COLO829 (cell line): ENCODE measurements at places on chromosomes 12 and 14.
A peak's percentile ranks its signal among the peaks of the same experiment; 100 is the strongest.

DNA sequence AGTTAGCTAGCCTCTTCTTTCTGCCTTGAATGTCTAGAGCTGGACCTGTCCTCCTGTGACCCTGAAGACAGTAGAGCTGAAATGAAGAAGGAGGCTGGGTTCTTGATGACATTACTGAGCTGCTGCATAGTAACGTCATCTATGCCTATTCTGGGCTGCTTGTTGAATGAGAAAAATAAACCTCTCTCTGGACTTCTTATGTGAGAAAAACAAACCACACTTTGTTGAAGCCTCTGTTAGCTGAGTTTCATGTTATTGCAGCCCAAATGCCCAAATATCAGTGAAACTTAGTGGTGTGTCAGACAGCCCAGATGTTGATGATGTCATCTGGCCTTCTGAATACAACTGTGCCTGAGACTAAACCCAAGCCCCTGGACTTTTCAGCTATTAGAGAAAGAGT, 67.0 kb upstream of the MAX start:
- DNase-seq: no peak

- no peak for DNase-seq
These were observed 11.1 kb downstream of the KRT75 start for GRCh38 chr12:52423035-52423434.

DNA sequence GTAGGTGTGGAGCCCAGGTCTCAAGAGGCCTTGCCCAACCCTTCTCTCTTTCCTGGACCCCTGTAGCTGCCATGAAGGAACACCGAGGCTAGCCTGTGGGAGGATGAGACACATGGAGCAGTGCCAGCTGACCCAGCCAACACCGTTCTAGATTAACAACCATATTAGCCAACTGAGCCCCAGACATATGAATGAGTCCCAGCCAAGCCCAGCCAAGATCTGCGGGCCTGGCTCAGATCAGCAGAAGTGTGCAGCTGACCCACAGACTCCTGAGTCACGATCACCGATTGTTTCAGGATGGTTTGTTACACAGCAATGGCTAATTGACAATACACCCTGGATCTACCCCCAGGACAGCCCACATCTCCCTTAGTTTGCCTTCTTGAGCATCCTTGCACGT, 82.1 kb downstream of the NTF3 start:
- no peak for DNase-seq

DNA sequence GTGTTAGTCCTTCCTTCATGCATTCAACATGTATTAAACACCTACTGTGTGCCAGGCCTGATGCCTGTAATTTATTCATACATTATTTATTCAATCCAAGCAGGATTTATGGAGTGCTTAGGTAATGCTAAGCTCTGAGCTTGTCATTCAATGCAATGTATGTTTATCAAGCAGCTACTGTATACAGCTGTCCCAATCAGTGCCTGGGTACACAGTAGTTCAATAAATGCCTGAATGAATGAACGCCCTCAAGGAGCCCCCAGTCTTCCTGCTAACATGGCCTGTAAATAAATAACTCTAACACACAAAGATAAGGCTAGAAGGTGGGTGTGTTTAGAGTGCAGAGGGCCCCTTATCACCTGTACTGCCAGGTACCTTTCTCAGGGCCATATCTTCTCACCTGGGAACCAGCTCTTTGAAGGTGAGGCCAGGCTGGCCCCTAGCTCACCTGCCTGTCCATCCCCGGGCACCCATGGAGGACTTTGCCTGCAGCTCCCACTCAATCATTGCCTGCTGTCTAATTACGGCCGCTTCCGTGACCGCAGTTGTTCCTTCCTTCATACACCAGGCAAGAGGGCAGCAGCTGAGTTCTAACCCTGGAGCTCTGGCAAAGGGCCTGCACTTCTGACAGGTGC, 20.0 kb upstream of the KDM2B start:
- DNase-seq: no peak

DNA sequence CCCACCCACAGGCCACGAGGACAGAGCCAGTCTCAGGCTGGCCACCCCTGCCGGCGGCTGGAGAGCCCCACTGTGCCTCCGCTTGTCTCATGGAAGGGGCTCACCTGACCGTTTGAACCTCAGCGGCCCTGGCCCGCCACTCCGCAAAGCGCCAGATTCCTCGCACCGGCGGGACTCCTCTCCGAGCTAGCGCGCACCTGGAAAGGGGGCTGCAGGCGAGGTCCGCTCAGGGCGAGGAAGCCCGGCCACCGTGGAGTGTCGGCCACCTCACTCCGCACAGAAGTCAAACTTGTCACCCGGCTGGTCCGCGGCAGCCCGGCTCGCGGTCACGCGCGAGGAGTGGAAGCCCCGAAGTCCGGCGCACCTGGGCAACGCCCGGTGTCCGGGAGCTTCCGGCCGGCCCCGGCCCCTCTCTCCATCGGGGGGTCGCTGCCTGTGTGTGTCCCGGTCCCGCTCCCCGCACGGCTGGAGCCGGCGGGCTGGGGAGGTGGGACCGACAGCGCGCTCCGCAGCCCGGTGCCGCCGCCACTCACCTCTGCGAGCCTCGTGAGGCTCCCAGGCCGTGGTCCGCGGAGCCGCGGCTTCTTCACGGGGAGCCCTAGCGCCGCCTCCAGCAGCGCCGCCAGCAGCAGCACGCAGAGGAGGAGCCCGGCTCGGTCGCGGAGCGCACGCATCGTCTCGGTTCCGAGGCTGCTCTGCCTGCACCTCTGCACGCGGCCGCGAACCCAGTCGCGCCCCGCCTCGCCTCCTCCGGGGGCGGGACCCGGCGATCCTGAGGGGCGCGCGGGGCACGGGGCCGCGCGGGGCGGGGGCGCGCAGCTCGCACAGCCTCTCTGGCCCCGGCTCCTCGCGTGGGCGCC, at the start of gene ISM2:
ISM2 (minus strand) TSS at position 697 of the 860 bp plus-strand sequence; CDS start at position 674, 23 bp downstream.
- DNase-seq: peak; percentile 17

- DNase-seq: no peak
These were observed 102.0 kb downstream of the FSCB start for GRCh38 chr14:44405011-44405486.

- no peak for DNase-seq
These were observed 202.1 kb downstream of the NOVA1 start for GRCh38 chr14:26395726-26396125.

- DNase-seq: peak; percentile 61
These were observed 1120.8 kb upstream of the TMEM132C start for GRCh38 chr12:127145929-127146789.

DNA sequence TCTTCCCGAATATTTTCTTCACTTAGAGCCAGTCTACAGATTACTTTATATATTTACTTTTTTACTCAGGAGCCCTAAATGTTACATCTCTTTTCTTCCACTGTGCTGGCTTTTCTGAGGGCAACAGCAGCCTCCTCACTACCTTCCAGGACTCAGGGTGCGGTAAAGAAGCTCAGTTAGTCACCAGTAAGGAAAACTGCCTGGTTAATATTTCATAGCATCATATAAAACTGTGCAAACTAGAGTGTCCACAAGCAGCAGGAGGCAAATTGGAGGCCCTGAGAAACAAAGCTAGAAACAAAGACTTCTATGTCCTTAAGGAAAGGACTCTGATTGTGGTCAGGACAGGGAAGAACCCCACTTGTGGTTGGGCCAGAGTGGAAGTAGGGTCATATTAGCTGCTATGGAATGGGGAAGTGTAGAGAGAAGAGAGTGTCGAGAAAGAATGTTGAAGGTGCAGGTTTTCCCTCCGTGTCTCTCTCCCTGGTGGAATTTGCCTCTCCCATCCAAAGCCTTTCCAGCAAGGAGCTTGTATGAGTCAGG, 220.1 kb downstream of the SLC15A4 start:
- DNase-seq: no peak

DNA sequence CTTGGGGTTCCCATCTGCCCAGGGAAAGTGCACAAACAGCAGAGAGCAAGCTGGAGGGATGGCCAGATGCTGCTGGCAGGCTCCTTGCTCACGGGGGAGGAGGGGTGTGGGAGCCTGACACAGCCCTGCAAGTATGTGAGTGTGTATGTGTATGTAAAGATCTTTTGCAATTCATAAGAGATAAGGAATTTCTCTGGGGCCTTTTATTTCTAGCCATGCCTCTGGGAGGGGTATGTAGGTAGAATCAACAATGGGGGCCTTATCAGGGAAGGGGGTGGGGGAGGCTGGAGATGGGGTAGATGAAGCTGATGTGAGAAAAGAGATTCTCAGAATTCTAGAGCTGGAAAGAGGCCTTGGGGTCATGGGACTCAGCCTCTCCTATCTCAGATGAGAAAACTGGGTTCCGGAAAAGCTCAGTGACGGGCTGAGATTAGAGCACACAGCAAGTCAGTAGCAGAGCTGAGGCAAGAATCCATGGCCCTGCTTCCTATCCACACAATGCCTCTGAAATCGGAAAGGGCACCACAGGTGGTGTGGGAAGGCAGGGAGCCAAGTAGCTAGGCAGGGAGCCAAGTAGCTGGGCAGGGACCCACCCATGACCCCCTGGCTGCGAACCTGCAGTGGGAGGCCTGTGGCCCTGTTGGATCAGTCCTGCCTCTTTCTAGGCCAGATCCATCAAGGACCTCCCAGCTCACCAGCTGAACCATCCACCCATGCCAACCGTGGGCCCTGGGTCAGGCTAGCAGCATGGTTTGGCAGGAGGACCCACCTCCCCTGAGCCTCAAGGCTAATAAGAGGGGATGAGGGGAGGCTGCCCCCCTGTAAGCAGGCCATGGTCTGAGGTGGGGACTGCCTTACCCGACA, 54.7 kb downstream of the PLEKHG3 start:
- DNase-seq: peak; percentile 94

- DNase-seq: no peak
These were observed 660.9 kb downstream of the C12orf50 start for GRCh38 chr12:87368259-87368658.

GRCh38 chr12:122080149-122081082, 1.9 kb downstream of the MLXIP start:
- DNase-seq: peak; percentile 67

- DNase-seq: no peak
These were observed 158.9 kb upstream of the PLEKHG7 start for GRCh38 chr12:92543840-92544239.

GRCh38 chr12:120358412-120359100, 10.4 kb downstream of the MSI1 start:
- no peak for DNase-seq

GRCh38 chr14:21313512-21313911, 33.6 kb downstream of the RPGRIP1 start:
- DNase-seq: no peak

GRCh38 chr12:40692765-40693206, 547 bp downstream of the CNTN1 start:
- no peak for DNase-seq

DNA sequence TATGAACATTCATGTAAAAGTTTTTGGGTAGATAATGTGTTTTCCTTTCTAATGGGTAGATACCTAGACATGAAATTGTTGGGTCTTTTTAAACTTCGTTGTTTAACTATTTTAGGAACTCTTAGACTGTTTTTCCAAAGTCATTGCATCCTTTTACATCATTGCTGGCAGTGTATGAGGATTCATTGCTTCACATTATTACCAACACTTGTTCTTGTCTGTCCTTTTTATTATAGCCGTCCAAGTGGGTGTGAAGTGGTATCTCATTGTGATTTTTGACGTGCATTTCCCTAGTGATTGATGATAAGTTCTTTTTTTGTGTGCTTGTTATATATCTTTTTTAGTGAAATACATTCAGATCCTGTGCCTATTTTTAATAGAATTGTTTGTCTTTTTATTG, 39.4 kb downstream of the USP15 start:
- DNase-seq: no peak

DNA sequence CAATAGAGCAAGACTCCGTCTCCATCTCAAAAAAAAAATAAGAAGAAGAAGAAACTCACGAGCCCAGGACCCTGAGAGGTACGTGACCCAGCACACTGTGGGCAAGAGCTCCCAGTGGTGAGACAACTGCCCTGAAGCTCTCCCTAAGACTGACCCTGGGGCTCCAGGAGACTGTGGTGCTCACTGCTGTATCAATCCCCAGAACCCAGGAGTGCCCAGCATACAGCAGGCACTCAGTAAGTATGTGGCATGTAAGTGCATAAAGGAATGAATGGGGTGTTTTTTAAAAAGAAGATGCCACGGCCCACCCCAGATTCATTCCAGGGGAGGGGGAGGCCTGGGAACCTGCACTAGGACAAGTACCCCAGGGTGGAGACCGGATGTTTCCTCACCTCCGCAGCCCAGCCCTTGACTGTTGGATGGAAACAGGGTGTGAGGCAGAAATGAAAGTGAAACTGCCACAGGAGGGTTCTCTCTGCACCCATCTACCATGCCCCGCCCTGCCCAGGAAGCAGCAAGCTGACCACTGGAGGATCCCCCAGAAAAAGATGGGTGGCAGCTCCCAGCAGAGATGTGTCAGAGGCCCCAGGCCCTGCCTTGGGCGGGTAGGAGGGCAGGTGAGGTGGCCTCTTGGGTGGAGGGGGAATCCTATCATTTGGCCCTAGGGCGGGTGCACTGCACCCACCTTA, 12.2 kb downstream of the ITPK1 start:
- no peak for DNase-seq

GRCh38 chr14:101789222-101789621, 27.7 kb downstream of the PPP2R5C start:
- no peak for DNase-seq

GRCh38 chr14:87830443-87831096, 162.4 kb downstream of the GALC start:
- peak; percentile 16 for DNase-seq

DNA sequence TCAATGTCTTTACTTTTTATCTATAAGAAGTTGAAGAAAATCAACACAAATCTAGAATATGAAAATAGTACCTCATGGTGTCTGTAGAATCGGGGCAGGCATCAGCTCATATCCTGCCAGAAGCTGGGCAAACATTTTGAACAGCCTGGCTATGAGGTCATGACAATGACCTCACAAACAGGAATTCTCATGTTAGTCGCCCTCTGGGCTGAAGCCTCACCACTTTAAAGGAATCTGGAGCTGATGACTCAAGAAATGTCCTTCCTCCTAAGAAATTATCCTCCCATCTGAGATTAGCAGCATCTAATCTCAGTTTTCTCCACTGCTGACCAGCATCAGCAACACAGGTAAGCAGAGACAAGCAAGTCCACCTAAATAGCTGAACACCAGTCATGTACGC, 27.1 kb downstream of the CLIP1 start:
- DNase-seq: no peak

DNA sequence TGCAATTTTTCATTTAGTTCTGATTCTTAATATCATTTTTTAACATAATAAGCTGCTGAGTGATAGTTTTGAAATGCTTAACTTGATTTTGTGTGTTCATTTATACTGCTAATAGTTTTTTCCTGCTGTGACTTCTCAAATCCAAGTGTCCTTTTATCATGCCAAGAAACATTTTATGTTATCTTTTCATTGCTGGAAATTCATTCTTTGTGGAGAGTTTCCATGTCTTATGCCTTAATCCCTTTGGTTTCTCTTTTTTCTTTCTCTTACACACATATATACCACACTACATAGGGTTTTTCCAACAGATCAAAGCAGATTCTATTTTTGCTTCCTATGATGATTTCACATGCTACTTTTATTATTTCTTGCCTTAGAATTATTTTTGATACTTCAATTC, 981.1 kb downstream of the SLC6A15 start:
- DNase-seq: no peak

- DNase-seq: no peak
These were observed 587 bp upstream of the C12orf75 start for GRCh38 chr12:105329926-105330282.

GRCh38 chr14:96583569-96584041, 81.4 kb downstream of the PAPOLA start:
- DNase-seq: no peak
